AG10803 (cell line): ENCODE measurements at places on chromosomes 3 and 15.

DNA sequence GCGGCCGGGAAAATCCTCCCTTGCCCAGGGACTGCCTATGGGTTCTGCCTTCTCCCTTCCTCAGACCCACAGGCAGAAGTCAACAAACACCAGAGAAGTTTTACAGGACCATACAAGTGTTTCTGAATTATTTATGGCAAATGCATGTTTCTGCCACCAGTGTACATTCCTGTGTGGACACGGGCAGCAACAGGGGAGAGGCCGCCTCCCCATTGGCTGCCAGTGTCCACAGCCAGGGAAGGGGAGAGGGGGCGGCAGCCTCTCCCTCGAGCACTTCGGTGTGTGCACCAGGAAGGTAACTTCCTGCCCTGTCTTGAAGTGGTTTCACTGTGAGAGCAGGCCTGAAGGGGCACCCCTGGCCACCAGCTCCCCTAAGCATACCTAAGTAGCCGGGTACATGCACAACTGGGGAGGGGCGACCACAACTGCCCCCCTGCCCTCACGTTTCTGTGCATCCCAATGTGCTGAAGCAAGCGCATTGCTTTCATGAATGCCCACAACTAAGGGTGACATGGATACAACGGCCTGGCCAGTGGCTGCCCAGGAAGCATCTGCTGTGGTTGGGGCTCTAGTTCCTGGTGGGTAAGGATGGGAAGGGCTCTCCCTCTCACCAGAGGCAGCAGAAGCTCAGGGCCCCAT, 14.8 kb upstream of the SHISA5 start:
- DNase-seq: no peak

GRCh38 chr3:169627789-169628188, 35.7 kb downstream of the MECOM start:
- no peak for DNase-seq

DNA sequence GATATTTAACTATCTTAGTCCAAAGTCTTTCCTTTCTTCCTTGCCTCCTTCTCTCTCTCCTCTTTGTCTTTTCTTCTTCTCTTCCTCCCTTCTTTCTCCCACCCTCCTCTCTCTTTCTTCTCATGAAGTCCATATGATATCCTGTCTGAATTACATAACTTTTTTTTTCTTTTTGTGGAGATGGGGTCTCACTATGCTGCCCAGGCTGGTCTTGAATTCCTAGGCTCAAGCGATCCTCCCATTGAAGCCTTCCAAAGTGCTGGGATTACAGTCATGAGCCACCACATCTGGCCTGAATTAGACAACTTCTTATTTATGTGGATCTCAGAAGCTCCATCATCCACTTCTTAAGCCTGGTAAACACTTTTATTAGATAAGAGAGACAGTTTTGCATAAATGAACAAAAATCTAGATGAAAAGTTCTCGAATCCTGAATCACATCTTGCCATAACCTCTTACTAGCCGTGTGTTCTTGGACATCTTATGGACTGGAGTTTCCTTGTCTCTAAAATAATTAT, 206.5 kb downstream of the LPP start:
- DNase-seq: peak; percentile 39

DNA sequence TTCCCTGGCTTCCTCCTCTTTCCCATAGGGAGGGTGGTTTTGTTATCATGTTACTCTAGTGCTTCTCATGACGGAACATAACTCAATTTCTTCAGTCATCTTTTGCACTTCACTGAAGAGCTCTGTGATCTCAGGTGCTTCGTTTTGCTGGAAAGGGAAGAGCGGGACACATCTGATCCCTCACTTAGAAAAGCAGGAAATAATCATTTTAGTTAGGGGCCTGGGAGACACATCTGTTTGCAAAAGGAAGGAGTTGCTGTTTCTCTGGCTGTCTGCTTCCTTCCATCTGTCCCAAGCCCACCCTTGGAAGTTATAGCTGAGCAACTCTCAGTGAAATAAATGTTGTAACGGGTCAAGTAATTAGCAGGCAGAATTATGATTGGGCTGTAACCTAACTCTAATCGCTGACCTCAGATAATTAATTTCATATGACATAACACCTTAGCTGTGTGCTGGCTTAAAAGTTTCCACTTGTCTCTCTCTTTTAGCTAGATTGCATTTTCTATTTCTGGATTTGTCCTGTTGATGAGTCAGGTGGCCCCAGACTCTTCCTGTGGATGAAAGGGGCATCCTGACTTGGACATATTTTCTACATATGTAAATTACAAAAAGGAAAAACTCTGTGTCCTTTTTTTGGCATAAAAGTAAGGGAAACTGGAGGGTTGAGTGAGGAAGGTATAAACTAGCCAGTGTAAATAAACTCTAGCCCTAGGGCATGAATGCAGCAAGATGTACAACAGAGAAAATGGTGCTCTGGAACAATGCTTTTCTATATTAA, 11.0 kb upstream of the FILIP1L start:
- DNase-seq: no peak

- DNase-seq: no peak
Measured at GRCh38 chr15:35254062-35254461, 169.0 kb upstream of the NANOGP8 start.

- no peak for DNase-seq
Measured at GRCh38 chr15:48176112-48176511, 2.0 kb downstream of the MYEF2 start.

DNA sequence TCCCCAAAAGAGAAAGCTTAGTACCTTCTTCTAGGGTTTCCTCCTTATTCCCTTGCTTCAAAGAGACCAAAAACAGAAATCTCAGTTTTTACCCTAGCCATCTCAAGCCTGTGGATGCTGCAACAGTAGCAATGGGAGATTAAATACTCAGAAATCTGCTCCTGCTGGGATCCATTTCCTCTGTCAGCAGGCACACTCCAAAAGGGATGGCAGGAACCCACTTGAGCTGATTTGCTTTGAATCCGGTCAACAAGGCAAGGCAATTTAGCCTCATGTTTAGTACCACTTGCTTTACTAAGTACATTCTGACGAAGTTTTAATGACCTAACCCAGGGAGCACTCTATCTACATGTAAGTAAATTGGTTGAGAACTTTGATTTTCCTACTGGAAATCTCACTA, 590.0 kb upstream of the ADAMTS9 start:
- DNase-seq: no peak

- DNase-seq: no peak
Measured at GRCh38 chr15:91737151-91737818, 116.2 kb upstream of the SLCO3A1 start.

GRCh38 chr3:105347625-105348302, 18.9 kb upstream of the ALCAM start:
- DNase-seq: no peak

DNA sequence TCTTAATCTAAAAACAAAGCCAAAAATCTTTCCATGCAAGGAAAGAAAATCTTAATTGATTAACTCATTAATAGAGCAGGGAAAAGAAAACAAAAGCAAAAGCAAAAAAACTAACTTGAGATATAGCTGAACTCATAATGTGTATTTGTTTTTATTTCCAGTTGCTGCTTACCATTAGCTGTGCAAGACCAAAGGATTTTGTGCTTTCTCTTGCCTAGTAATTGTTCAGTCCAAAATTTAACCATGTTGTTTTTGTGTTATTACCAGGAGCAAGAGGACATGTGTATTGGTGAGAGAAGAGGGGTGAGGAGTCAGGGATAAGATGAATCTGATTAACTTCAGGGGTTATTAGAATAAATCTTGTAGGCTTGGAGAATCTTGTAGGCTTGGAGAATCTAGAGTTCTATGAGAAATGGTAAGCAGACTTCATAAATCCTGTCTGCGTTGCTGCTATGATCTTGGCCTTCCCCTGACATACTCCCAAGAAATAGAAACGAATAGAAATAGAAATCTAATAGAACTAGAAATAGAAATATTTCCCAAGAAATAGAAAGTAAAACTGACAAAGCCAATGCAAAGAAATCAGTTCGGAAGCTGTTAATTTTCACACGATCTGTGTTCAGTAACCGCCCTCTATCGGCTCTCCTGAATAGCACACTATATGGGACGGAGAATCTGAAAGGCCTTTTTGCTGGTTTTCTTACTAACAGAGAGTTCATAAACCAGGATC, 72.6 kb upstream of the TNFSF10 start:
- DNase-seq: peak; percentile 64

GRCh38 chr15:56767315-56767714, 34.0 kb upstream of the ZNF280D start:
- DNase-seq: no peak

- DNase-seq: peak; percentile 57
Measured at GRCh38 chr3:44058022-44058867, 183.4 kb upstream of the TOPAZ1 start.

DNA sequence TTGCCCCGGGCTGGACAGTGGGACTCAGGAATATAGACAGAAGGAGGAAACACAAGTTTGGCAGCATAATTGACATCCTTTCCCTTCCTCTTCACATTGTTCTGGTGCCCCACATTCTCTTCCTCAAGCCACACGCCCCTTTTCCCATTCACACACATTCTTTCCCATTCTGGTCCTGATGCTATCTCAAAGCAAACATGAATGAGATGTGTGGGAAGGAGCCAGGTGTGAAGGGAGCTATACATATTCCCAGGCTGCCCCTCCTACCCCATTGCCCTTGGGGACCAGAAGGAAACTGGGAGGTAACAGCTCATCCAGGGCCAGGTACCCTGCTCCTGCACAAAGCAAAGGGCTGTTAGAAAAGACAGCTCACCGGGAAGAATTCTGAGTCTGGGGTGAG, 23.4 kb upstream of the CLK3 start:
- DNase-seq: no peak

GRCh38 chr3:170564664-170565063, 21.2 kb downstream of the SLC7A14 start:
- no peak for DNase-seq

- no peak for DNase-seq
Measured at GRCh38 chr3:168812234-168812633, 716.5 kb upstream of the GOLIM4 start.

DNA sequence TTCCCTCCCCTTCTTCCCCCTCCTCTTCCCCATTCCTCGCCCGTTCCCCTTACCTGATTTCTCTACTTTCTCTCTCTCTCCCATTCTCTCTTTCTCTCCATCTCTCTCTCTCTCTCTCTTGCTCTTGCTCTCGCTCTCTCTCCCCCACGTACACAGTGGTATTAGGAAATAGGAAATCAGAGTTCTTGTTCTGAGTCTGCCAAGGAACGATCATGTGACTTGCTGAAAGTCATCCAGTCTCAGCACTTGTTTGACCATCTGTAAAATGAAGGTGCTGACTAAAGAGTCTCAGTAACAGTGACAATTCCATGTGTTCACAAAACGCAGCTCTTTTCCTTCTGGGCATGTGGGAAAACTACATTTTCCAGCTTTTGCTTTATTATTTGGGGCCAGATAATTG, 445.0 kb upstream of the TGFBR2 start:
- DNase-seq: peak; percentile 92

DNA sequence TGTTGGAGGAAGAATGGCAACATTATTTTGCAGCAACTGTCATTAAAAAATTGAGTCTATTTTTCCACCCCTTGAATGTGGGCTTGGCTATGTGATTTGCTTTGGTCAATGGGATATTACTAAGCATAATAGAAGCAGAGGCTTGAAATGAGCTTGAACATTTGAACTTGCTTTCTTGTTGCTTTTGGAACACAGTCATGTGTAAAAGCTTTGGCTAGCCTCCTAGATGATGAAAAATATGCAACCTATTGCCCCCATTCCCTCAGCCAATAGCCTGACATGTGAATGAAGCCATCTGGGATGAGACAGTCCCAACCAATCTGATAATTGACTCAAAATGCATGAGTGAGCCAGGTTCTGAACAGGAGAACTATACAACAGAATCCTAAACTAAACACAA, 78.4 kb downstream of the PLSCR2 start:
- peak; percentile 53 for DNase-seq

DNA sequence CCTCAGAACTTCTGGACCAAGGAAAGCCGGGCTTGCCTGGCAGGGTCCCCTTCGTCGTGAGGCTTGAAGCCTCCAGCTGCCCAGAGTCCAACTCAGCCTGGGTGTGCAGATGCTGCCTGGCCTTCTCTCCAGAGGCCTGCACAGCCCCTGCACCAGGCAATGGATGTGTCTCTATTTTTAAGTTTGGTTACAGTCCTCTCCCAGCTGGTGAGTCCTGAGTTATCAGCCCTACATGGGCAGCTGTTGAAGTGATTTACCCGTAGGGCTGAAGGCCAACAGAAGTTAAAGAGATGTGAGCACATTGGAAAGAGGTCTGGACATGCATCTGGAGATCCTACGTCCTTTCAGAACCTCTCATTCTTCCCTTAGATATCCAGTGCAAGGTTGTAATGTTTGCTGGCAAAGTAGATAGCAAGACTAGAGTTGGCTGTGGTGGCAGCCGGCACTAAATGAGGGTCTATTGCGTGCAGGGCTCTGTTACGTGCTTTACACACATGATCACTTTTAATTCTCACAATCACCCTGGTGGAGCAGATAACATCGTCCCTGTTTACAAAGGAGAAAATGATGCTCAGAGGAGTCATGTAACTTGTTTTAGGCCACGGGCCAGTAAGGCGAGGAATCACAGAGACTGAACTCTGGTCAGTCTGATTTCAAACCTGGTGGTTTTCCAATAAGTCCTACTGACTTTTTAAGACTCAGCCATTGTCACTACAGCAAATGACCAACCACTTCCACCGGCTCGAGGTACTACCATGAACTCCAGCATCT, 9.9 kb downstream of the FYCO1 start:
- no peak for DNase-seq

- DNase-seq: peak; percentile 80
Measured at GRCh38 chr15:56805466-56806147, 72.3 kb upstream of the ZNF280D start.

DNA sequence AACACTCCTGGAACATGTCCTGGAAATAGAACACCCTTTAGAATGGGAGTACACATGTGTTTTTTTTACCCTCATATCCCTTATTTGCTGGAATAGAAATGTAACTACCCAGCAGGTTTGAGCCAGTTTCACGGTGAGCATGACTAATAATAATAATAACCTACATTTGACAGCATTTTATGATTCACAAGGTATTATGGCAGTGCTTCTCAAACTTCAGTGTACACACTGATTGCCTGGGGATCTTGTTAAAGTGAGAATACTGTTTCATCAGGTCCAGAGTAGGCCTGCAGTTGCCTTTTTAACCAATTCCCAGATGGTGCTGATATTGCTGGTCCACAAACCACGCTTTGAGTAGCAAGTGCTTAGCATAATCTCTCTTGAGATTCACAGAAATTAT, 63.9 kb downstream of the NFKBIZ start:
- DNase-seq: no peak

- DNase-seq: peak; percentile 35
Measured at GRCh38 chr3:24548278-24548677, 53.6 kb upstream of the THRB start.

- no peak for DNase-seq
Measured at GRCh38 chr3:177137774-177138705, 59.2 kb downstream of the TBL1XR1 start.

GRCh38 chr15:87639305-87640011, 617.1 kb downstream of the NTRK3 start:
- DNase-seq: no peak

- DNase-seq: peak; percentile 24
Measured at GRCh38 chr15:83170474-83171165, 37.0 kb downstream of the HDGFL3 start.
